ENCODE measurements at places on chromosomes 7 and 10.

GRCh38 chr10:19119191-19119590, 70.6 kb downstream of the MALRD1 start:
- no peak for DNase-seq

DNA sequence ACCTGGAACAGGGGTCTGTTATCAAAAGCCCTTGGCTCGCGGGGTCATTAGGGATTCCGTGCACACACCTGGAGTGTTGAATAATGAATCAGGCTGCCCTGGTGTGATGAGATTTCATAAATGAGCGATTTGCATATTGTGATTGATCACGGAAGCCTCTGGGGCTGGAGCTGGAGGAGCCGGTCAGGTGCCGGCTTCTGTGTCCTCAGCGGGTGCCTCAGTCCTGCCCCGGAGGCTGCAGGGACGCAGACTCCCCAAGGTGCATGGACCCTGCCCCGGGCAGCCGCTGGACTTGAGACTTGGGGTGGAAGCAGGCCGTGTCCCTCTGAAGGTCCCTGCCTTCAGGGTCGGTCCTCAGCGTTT, 47.9 kb upstream of the ADGRA1 start:
- DNase-seq: no peak

DNA sequence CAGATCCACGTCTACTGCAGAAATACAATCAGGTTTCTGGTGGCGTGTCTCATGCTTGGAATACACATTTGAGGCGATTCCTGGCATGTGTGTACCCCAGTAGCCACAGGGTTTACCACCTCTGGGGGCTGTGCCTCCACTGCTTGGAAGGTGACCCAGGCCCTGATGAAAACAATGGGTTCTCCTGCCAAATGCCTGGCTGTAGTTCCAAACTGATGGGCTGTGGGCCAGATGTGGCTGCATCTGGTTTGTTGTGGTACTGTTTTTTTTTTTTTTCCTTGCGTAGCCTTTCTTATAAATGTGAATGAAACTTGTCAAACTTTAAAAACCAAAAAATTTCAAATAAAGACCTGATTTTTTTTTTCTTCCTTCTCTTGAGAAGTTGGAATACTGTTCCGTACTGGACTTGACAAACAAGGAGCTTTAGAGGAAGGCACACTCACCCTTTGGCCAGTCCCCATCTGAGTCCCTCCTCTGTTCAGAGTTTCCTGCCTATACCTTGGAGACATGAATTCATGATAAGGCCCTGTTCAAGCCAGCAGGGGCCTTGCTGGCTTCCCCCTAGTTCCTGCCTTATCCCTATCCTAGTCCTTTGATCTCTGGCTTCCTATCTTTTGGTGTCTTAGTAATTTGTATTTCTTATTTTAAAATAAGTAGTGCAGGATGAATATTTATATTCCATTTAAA, 217.1 kb downstream of the PHTF2 start:
- no peak for DNase-seq

- DNase-seq: no peak
Measured at GRCh38 chr10:27413831-27414348, 90.2 kb upstream of the RAB18 start.

GRCh38 chr10:93309062-93309461, 173.1 kb downstream of the MYOF start:
- peak; percentile 10 for DNase-seq

DNA sequence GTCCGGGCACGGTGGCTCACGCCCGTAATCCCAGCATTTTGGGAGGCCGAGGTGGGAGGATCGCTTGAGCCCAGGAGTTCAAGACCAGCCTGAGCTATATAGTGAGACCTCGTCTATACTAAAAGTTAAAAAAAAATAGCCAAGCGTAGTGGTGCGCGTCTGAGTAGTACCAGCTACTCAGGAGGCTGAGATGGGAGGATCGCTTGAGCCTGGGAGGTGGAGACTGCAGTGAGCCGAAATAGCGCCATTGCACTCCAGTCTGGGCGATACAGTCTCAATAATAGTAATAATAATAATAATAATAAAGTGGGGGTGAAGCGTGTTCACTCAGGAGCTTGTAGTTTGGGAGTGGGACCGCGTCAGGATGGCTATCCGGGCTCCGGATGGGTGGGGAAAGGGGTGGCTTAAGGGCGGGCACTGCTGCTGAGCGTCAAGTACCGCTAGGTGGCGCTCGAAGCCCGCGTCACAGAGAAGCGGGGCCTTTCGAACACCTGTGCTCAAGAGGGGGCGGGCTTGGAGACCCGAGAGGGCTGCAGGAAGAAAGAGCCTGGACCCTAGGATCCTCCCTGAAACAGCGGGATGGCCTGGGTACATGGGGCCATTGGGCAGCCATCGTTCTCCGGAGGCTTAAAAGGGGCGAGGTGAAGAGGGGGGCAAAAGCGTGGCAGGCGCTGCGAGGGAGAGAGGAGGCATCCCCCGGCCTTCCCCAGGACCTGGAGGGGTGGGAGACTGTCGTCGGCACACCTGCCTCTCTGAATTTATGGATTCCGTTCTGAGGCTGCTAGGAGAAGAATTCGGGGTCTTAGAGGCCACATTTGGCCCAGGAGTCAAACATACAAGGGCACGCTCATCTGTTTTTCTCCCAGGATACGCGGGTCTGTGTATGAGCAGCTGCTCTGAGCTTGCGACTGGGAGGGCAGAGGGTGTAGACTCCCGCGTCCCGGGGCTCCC, 14.5 kb downstream of the LBX1 start:
- peak; percentile 72 for DNase-seq

GRCh38 chr7:50069613-50070012, 23.4 kb downstream of the ZPBP start:
- no peak for DNase-seq

DNA sequence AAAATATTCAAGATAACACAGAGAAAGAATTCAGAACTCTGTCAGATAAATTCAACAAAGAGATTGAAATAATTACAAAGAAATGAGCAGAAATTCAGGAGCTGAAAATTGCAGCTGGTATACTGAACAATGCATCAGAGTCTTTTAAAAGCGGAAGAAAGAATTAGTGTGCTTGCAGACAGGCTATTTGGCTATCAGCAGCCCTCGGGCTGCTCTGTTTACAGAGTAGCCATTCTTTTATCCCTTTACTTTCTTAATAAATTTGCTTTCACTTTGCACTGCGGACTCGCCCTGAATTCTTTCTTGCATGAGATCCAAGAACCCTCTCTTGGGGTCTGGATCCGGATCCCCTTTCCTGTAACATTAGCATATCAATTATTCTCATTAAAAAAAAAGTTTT, 1040.0 kb downstream of the SORCS3 start:
- DNase-seq: no peak

DNA sequence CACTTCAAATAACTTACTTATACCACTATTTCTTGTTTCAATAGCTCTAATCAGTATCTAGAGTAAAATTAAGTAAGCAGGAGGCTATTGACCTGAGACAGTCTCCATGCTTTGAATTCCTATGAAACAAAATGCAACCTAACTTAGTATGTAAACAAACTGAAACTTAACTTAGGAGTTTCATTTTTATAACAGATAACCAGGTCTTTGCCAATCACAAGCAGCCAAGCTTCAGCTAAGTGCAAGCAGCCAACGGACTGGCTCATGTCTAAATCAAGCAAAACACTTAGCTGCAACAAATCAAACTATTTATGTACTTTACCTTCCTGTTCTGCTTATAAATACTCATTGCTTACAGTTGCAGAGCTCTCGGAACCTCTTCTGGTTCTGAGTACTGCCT, 4.4 kb upstream of the GSTK1 start:
- DNase-seq: no peak

DNA sequence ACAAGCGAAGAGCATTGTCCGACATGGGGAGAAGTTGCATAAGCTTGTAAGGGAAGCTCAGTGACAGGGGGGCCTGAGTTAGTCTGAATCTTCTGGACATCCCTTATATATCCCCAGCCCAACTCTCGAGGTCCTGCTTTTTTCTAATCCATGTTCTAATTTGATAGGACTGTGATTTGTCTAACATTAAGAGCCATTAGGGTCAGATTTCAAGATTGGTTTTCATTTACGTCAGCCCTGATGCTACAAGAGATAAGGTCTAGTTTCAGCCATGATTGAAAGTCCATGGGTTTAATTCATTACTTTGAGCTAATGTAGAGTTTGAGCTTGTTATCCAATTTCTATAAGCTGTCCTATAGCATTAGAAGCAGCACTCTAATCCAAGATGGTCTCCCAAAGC, 20.3 kb downstream of the TLX1 start:
- DNase-seq: peak; percentile 66

DNA sequence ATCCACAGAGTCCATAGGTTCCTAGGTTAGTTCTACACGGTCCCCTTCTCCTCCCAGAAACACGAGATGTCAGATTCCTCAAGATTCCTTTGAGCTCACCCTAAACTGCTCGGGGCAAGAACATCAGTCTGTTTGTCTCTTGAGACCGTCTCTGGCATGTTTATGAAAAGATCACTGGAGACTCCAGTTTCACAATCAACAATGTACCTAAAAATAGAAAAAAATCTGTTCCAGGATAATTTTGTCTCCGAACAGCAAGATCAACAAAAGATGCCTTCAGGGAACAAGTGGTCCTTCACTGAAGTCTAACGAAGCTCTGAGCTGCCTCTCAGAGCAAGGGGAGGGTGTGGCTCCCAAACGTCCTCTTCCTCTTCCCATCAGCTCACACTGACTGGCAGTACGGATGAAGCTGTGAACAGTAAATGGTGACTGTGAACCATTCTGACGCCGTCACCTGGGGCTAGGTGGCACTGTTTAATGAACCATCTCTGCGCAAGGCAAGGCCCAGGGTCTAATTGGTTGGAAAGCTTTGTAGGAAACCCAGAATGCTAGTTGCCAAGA, 156.2 kb upstream of the LYZL1 start:
- no peak for DNase-seq

GRCh38 chr7:26439521-26440232, 148.0 kb downstream of the SNX10 start:
- peak; percentile 77 for DNase-seq

GRCh38 chr10:32413513-32413912, 32.4 kb upstream of the CCDC7 start:
- DNase-seq: no peak

DNA sequence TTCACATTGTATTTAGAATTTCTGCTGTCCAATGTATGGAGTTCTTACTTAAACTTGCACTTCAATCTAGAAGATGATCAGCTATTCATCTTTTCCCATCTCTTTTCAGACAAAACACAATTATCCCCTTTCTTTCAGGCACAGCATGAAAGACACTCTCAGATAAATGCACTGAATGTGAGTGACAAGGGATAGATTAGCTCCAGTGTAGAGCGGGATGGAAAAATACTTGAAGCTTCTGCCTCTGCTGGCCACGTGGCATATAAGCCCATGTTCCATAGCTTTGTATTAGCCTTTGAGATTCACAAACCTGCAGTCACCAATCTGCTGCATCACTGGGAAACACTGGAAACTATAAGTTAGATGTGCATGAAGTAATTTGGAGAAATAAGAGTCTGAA, 162.2 kb upstream of the FAM3C start:
- no peak for DNase-seq

DNA sequence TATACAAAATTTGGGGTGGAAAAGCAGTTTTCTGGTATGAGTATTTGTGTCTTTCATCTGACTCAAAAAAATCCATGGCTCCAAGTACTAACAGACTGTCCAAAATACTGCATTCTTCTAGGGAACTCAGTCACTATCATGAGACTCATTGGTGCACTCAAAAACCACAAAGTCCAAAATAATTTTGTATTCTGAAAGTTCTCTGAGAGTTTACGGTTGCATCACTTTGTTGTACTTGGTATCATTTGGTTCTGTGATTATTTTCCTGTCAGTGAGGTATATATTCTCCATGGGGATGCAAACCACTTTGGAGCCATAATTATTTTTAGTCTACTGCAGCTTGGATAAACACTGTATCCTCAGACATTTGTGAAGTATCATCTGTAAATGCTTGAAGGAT, 28.0 kb upstream of the CABCOCO1 start:
- no peak for DNase-seq

GRCh38 chr7:40200791-40201190, 66.0 kb downstream of the SUGCT start:
- no peak for DNase-seq

DNA sequence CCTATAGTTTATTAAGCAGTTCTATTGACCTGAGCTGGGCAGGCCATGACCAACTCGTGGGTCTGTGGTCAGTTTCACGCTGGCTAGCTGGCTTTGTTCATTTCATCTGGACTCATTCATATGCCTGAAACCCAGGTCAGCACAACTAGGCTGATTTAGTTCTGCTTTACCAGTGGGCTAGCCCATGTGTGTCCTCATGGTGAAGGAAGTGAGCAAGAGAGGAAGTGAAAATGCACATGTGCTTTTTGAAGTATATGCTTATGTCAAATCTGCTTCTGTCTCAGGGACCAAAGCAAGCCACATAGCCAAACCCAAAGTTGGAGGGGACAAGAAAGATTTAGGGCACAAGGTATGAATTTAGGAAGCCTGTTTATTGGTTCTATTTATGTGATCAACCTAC, 154.5 kb downstream of the RNF133 start:
- no peak for DNase-seq

DNA sequence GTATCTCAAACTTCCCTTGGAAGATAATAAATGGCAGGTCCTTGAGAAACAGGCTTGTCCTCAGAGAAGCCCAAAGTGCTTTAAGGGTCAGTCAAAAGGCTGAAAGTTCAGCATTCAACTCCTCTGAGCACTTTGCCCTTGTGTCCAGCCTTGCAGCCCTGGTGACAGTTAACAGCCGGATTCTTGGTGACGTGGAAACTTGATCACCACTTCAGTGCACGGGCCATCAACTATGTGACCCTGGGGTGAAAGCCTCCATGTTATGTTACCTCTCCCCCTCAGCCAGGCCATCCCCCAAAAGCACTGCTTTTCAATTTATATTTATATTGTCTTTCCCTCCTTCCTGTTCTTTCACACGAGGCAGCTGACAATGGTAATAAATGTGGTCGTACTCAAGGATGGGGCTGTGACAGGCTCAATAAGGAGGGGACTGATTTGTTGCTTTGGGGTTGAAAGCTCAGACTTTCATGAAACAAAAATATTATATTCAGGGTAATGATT, 164.0 kb upstream of the NRP1 start:
- no peak for DNase-seq

- DNase-seq: no peak
Measured at GRCh38 chr7:114830952-114831351, 90.9 kb upstream of the MDFIC start.

DNA sequence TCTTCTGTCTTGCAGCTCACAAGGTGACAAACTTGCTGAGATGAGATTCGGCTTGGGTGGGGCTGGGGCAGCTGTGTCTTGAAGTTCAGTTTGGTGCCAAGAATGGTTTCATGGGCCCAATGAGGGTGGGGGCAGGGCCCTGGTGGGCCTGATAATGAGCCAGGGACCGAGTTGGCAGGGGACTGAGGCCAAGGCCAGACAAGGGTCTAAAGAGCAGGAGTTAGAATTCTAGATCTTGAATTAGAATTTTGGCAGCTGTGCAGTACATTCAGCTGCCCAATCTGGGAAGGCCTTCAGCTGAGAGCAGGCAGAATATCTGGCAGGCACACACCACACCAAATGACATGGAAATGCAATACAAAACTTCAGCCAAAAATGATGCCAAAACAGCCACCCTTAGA, 1.5 kb upstream of the JAZF1 start:
- no peak for DNase-seq

DNA sequence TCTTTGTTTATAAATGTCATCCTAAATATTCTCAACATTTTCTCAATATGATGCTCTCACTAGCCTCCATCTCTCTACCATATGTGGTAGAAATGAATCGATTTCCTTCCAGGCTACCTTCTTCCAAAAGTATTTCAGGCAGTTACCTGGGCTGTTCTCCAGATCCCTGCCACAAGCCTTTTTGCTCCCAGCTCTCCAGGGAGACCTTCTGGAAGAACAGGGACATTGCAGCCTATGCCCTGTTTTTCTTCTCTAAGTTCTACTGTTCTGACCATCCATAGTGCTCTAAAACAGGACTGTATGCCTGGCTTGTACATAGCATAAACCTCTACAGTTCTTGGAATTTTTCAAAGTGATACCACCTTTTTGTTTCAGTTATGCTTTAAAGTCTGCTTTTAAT, 552.8 kb downstream of the ANKRD7 start:
- no peak for DNase-seq
